Stimulated activated CD8-positive, alpha-beta memory T cell treated with anti-CD3 and anti-CD28 coated beads, Interleukin-15, amount 100 ng/mL, for 24 hours (primary cell): ENCODE measurements at places on chromosomes 11 and 22.

GRCh38 chr11:71329165-71329510 is 76.8 kb upstream of the SHANK2 start:
- DNase-seq: no peak

DNA sequence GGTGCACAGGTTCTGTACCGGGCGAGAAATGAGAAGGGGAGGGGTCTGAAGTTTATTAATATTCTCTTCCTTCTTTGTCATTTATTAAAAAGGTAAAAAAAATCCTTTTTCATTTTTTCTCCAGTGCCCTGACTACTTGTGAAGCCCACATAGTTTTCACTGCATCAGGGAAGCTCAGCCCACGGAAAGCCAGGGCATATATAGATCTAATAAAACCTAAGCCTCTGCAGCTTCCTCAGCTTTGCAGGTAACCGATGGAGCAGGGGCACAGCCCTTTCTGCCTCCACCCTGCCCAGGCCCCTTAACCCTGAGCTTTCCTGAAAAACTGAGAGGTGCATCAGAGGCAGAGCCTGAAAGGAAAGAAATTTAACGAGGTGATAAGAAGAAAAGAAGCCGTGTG is 140.1 kb downstream of the NXPE2 start:
- no peak for DNase-seq

GRCh38 chr11:19246816-19247215 is 6.1 kb upstream of the E2F8 start:
- DNase-seq: no peak

DNA sequence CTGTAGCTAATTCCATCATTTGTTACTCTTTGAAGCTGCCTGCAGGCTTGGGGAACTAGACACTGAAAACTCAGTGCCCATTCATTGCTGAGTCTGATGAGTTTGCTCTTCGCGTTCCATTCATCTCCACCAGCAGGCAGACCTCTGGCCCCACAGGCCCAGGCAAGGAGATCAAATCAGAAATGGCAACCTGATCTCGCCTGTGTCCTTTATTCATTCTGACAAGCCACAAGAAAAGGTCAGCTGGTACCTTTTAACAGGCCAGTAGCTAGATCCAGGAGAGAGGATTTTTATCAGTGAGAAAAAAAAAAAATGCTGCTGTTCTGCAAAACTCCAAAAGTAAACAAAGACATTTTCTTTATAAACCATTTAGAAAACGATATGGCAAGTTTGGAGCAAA is 742.5 kb downstream of the ETS1 start:
- DNase-seq: no peak

DNA sequence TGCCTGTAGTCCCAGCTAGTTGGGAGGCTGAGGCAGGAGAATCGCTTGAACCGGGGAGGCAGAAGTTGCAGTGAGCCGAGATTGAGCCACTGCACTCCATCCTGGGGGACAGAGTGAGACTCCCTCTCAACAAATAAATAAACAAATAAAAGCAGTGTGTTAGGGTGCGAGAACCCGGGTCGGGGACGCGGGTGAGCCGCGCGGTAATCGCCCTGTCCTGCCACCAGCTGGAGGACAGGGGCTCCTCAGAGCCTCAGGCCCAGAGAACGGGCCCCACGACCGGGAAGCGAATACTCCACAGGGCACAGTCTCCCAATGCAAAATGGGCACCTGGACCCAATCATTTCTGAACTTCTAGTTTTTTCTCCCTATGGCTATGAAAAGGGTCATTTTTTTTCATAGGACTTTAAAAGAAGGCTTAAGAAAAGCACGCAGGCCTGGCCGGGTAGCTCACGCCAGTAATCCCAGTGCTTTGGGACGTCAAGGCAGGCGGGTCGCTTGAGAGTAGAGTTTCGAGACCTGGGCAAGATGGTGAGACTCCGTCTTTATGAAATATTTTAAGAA is 744 bp upstream of the MCM5 start:
- DNase-seq: no peak

DNA sequence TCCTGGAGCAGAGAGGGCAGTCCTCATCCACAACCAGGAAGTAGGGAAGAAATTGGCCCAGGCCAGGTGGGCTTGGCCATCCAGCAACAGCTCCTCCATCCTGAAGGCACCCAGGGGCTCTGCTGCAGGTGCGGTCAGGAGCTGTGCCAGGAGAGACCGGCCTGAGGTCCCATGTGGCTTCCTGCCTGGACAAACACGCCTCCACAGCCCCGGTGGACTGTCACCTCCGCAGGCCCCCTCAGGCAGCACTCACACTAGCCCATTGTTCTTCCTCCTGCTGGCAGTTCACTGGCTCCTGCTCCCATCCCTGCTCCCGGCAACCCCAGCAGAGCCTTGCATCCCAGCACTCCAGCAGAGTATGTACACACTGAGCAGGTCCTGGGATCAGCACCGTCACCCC is 16.0 kb upstream of the POU2AF1 start:
- no peak for DNase-seq

DNA sequence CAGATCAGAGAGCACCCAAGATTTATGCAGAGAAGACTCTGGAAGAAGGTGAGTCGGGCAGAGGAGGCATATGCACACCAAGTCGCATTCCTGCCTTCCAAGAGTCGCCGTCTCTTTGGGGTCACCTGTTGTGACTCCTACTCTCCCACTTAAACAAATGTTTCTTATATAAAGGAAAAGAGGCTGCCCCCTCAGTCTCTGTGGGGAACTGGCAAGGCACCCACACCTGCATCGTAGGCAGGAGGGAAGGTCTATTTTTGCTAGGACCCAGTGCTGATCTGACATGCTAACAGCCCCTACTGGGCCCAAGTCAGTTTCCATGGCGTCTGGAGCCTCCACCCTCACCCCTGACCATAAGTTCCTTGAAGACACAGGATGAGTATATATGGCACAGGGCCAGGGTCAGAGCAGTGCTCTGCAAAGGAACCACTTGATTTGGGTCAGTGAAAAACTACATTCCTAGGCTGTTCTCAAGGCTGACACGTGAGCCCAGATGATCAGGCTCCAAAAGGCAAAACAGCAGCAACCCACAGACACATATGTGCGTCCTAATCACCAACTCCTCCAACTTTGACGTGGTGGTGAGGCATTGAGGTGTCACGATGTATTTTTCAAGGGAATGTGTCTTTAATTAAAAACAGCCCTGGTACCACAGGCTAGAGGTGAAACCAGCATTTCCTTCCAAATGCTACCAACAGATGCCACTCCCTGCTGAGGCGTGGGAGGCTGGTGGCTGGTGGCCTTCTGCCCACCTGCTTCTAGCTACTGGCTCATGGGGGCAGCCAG is 55.6 kb upstream of the CSNK2A3 start:
- DNase-seq: no peak

DNA sequence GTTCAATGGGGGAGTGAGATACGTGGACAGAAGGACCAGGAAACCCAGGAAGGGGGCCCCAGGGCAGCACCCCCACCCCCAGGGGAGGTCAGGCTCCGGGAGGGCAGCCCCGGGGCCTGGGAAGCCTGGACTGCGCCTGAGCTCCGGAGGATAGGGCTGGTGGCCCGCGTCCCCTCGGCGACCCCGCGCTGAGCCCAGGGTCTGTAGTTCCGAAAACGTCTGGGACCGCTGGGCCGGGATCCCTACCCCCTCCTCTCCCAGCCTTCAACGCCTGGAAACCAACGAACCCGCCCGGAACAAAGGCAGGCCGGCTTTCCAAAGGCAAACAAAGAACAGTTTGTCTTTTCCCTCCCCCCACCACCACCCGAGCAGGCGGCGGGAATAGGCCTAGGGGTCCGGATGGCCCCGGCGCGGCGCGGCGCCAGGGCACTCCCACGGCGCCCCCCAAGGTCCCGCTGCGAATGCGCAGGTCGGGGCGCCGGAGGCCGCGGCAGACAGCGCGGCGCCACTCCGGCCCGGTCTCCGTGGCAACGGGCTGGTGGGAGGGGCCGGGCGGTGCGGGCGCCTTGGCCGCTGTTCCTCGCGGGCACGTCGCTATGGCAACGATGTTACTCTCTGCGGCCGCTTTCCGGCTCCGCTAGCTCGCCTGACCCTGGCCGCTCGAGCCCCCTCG is 58.5 kb downstream of the IGLL1 start:
- DNase-seq: peak; percentile 50

DNA sequence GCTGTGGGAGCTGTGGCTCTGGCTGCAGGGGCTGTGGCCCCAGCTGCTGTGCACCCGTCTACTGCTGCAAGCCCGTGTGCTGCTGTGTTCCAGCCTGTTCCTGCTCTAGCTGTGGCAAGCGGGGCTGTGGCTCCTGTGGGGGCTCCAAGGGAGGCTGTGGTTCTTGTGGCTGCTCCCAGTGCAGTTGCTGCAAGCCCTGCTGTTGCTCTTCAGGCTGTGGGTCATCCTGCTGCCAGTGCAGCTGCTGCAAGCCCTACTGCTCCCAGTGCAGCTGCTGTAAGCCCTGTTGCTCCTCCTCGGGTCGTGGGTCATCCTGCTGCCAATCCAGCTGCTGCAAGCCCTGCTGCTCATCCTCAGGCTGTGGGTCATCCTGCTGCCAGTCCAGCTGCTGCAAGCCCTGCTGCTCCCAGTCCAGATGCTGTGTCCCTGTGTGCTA is 514 bp downstream of the KRTAP5-9 start:
- no peak for DNase-seq

DNA sequence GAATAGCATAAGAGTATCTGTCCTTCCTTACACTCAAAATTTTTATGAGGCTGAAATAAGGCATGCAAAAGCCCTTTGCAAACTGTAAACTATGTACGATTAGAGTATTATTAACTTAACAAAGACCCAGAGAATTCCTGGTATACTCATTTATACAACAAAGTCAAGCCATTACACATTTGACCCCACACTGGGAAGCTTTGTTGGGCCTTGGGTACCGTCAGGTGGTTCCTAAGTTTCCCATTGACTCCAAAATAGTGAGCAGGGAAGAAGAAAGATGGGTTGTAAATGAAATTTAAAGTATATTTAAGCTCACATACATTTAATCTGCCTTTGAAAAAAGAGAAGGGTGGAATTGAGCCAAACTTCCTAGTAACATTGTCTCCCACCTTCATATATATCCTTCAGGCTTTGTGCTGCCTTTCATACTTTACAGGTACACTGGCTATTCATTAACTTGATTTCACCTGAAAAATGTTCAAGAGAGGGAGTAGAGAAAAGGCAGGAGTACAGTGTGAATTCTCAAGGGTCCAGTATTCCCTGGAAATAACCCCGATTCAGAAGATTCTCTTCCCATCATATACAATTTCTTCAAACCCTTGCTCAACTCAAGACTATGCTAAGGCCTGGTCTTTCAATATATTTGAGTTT is 68.6 kb downstream of the SOX6 start:
- no peak for DNase-seq

DNA sequence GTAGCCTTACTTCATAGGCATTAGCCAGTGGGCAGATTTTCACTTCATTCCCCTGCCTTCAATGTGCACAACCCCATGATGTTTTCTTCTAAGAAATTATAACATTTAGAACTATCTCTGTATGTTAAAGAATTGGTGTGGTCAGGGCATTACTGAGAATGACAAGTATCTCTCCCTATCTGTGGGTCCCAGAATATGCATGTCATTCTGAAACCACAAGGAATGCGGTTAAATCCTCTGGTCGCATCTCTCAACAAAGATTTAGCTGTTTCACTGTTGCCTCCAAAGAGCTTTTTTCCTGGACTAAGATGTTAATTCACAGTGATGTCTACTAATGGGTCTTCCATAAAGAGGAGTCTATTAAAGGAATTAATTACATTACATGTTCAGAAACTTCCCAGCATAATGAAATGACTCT is 62.7 kb downstream of the LIF start:
- no peak for DNase-seq

DNA sequence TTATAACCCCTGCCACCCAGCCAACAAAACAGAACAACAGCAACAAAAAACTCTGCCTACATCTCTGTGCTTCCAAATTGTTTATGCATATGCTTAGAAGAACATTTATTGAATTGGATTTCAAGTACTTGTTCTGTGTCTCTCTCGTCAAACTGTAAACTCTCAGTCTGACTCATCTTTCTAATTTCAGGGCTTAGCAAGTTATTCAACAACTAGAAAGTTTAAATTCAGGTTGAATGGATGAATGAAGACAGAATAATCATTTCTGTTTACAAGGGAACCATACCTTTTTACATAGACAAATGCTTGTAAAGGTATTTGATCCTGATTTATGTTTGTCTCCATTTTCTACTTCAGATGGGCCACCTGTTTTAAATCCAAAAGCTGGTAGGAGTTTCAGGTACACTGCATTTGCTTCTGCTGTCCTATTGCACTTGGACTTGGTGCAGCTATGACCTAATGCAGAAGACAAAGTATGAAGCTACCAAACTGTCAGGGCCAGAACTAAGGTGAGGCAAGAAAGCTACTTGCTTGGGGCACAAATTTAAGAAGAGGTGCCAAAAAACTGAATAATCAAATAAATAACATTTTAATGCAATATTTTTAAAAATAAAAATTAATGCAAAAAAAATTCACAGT is 1.6 kb upstream of the FBXO3 start:
- DNase-seq: no peak
